ENCODE measurements at places on chromosomes 1 and 21.

DNA sequence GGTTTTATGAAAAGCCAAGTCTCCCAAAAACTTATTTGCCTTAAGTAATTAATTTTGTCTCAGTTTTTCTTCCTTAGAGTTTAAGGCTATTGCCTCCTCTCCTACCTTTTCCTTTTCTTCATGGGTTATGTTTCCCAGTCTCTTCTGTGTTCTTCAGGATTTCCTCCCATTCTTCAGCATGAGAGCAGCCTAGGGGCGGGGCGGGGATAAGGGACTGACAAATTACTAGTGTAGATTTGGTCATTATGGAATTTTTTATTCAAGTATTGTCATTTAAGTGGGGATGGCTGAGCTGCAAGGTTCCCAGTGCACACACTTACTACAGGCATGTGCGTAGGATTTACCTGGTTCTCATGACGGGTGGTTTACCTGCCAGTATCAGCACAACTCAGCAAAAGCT, 35.2 kb upstream of the PIGV start:
- no peak for DNase-seq

DNA sequence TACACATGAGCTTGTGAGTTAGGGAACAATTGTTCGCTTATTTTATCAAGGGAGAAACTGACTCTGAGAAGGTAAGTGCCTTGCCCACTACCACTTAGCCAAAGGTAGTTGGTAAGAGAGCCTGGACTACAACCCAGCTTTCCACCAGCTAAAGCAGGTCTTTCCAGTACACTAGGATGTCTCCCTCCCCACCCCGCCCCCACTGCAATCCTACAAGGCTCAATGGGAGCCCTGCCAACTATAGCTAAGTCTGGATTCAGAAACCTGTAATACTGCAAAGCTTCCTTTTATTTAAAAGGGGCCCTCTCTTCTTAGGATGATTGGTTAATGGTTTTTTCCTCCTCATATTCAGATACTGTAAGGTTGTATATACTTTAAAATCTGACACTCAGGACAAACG, 102.0 kb upstream of the C8B start:
- DNase-seq: no peak

- DNase-seq: no peak
These were observed 21.0 kb downstream of the CD160 start for GRCh38 chr1:145740269-145740668.

- no peak for DNase-seq
These were observed 7.3 kb downstream of the WDR26 start for GRCh38 chr1:224427346-224427745.

GRCh38 chr1:247551721-247552120, 2.8 kb downstream of the GCSAML start:
- DNase-seq: no peak

GRCh38 chr1:157196245-157196543, 58.0 kb upstream of the ETV3 start:
- no peak for DNase-seq

GRCh38 chr1:64043976-64044375, 159.4 kb upstream of the UBE2U start:
- DNase-seq: no peak

GRCh38 chr1:26961826-26962225, 1.6 kb upstream of the KDF1 start:
- DNase-seq: no peak

DNA sequence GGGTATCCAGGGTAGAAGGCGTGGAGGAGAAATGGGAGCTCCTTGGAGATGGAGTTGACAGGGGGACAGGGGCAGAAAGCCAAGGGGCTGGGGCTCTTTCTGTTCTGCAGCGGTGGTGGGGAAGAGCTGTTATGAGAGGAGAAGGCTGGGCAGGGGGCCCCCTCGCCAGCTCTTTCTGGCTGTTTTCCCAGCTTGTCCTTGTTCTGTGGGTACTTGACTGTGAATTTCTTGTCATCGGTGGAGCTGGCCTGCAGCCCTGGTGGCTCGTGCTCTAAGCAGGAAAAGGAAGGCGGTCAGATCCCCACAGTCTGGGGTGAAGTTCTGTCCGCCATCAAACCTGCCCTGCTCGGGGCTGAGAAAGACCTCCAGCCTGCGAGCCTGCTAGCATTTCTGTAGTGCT, 7.6 kb downstream of the ZNF683 start:
- DNase-seq: no peak

GRCh38 chr1:237788069-237788468, 102.7 kb downstream of the ZP4 start:
- DNase-seq: no peak

DNA sequence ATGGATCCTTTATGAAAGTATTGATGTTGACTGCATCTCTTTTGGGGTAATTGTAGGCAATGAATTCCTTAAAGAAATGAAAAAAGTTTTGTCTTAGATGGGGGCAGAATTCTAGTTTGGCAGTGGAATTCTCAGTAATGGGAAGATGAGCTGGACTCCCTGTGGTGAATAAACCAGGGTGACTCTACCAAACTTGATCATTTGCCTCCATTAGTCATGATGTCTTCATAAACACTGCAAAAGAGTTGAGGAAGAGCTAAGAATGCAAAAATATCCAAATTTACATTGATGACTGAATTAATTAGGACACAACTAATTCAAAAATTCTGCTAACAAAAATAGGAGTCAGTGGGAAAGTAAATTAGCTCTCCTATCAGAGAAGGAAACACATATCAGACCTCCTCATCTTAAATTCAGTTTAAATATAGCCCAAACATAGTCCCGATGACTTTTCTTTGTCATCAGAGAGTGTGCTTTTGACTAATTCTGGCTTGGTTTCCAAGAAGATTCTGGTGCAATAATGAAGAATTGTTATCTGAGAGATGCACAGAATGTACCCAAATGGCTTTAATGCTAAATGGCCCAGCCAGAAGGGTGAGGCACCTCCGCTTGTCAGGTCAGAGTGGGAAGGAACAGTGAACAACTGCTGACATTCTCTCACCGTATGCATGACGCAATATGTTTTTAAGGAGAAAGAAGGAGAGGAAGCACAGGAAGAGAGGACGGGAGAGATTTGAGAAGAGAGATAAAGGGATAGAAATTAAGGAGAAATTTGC, 525.1 kb downstream of the LMO4 start:
- DNase-seq: no peak

DNA sequence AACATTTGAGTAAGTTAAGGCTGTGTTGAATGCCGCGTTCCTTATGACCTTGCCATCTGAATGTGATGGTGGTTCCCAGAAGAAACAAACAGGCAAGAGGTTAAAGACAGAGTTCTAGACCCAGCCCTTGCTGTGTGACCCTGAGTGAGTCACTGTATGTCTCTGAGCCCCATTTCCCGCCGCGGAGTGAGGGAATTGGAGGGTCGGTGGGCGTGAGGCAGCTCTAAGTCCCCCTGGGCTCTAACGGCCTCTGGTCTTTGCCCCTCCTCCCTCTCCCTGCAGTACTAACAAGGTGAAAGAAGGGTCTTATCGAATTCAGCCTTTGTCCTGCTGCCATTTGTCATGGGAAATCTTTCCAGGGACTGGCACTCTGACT, 40.4 kb downstream of the OLIG1 start:
- DNase-seq: no peak

DNA sequence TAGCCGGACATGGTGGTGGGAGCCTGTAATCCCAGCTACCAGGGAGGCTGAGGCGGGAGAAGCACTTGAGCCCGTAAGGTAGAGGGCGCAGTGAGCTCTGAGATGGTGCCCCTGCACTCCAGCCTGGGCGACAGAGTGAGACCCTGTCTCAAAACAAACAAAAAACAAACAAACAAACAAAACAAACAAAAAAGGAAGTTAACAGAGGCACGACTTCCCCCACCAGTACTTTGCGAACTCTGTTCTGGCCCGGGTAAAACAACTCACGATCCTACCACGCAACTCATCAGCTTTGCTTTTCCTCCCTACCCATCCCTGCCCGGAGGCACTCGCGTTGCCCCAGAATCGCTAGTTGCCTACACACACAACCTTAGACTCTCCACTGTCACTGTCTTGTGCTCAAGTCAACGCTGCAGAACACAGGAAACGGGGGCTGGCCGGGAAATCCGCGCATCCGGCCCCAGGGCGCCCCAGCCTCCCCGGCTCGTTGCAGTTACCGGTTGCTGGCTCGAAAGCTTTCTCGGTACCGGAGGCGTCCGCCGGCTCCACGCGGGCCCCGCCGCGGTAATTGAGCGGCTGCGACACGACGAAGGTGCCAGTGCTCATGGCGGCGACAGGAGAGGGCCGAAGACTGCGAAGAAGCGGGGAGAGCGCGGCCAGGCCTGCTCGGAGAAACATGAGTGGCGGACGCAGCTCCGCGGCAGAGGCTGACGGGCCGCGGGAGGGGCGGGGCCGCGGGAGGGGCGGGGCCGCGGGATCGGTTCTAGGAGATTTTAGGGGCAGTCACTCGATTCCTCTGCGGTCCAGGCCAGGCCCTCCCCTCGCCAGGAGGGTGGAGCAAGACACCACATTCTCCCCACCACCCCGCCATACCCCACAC, at the start of gene ALDH9A1:
ALDH9A1 (minus strand) TSS at position 682 of the 880 bp plus-strand sequence; CDS start at position 678, 4 bp downstream.
- peak; percentile 53 for DNase-seq

- DNase-seq: no peak
These were observed 206.9 kb upstream of the EDN2 start for GRCh38 chr1:41691424-41691823.

GRCh38 chr1:153470707-153471106, 10.3 kb upstream of the S100A7 start:
- DNase-seq: no peak

DNA sequence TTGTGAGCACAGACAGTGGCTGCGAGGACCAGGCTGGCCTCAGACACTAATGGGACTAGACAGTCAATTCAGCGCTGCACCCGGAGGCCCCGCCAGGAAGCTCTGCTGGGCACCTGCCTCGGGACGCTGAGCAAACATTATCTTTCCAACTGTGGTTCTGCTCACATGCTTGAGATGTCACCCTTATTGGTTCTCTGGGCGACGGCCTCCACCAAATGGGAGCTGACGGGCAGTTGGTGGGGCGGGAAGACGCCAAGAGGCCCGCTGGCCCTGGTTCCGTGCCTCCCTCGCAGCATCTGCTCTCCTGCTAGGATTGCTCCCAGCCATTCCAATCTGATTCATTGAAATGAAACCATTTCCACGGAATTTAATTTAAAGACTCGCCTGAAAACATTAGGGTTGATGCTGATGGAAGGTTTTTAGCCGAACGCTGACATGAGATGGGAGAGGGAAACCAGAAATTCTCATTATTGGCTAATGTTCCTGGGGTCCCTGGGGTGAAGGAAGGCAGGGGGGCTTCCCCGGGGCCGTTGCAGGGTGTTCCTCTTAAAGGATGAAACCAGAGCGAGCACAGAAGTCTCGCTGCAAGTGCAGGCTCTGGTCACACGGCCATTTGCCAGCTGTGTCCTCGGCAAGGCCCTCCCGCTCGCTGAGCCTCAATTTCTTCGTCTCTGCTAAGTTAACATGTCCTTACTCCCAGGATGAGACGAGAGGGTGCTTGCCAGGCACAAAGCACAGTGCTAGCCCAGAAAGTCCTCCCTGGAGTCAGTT, 512.2 kb downstream of the NPHP4 start:
- no peak for DNase-seq

DNA sequence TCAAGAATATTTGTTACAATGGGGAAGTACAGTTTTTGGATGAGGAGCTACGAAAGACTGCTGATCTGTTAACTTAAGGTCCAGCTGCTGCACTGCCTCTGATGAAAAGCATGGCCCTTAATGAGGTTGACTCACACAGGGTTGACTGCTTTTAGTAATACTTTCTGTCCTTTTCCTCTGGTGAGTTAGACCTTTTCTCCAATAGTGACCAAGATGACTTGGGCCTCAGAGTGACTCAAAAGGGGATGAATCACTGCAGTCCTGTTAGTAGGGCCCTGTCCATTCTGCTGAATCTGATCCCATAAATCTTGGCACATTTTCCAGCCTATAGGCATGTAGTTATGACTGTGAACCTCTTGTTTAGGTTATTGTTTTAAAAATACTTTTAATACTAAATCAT, 2.7 kb downstream of the DISP1 start:
- DNase-seq: no peak

- DNase-seq: no peak
These were observed at the start of gene FAAH for GRCh38 chr1:46394108-46394871. Gene FAAH (plus strand): TSS chr1:46394317. CDS start chr1:46394349, 32 bp downstream.

DNA sequence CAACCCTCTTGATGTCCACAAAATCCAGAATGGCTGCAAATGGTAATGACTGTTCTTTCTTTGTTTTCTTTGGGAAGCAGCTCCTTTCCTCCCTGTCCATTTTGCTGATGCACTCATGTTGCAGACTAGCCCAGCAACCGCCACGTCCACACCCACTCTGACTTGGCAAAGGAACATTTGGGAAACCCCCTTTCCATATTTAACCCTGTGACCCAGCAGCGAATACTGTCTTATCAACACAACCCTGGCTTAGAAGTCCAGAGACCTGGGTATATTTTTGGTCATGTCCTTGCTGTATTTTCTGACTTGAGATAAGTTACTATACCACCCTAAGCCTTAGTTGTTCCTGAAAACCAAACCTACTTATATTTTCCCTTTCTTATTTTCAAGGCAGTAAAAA, 18.1 kb upstream of the SHE start:
- no peak for DNase-seq

GRCh38 chr21:46489800-46490199, 31.1 kb downstream of the DIP2A start:
- DNase-seq: no peak

DNA sequence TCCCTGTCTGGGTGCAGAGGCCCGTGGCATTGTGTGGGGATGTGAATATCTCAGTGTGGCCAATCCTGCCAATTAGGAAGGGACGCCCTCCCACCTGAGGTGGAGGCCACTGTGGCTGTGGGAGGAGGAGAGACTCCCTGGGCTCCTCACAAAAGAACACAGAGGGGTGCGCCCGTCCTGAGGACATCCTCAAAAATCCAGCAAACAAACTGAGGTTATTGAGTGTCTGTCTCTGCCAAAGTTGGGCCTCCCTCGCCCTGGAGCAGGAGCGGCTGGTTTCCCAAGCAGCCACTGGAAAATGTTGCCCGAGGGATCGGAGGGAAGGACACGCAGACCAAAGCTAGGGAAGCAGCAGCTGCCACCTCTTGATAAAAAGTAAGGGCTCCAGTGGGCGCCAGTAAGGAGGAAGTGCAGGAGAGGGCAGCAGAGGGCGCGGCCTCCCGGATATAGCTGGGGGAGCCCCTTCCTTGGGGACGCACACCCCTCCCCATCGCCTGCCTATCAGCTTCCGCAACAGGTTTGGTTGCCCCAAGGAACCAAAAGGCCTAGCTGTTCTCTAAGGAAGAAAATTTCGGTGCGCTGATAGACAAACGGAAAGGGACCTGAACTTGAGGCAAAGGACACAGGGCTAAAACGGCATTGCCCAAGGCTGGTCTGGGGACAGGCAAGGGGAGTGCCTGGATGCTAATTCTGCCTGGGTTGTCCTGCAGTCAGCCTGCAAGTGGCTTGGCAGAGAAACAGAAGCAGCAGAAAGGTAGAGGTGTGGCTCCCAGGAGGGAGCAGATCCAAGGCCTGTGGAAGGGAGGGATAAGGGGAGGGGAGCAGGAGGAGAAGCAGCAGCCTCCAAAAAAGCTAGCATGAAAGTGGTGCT, 1.7 kb upstream of the GRIK3 start:
- DNase-seq: no peak

DNA sequence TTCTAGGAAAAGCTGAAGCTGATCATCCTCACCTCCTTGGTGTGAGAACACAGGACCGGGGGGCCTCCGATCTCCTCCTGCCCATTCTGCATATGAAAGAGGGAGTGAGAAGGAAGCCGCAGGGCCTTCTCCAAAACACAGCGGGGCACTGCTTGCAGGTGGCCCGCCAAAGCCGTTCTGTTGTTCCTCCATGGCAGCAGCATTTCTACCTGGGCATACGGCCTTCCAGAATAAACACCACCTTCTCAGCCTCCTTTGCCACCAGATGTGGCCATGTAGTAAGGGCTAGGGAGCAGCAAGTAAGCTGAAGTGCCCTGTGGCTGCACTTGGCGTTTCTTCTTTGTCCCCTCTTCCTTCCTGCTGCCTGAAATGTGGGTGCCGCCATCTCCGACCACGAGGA, 214.9 kb downstream of the TOMM20 start:
- no peak for DNase-seq
